ENCODE measurements at places on chromosomes 16 and 17. TPM values are rescaled to one million over a fixed set of nuclear protein-coding genes. Genes with fewer than 3 reads are reported as not detected.

CCL5 gene
- not detected for total RNA-seq

GAS2L2 gene
- total RNA-seq, result not detected

TBC1D3C gene
- not detected for total RNA-seq

WFDC1 gene
- total RNA-seq, result under 0.01 TPM

GCGR gene
- total RNA-seq, result not detected

RNFT1 gene
- 10.3 TPM for total RNA-seq

LPO gene
- not detected for total RNA-seq

RNF112 gene
- total RNA-seq, result 1.5 TPM

ABCC12 gene
- total RNA-seq, result under 0.01 TPM

PRSS27 gene
- total RNA-seq, result 0.37 TPM

DGKE gene
- 4.0 TPM for total RNA-seq

IGFBP4 gene
- total RNA-seq, result 146 TPM
